Calu3 (cell line): ENCODE measurements at places on chromosomes 13 and 19. TPM values are rescaled to one million over a fixed set of nuclear protein-coding genes. Genes with fewer than 3 reads are reported as not detected.

The AMH gene
- 3.7 and 5.0 TPM in 2 replicates for total RNA-seq

The C19orf38 gene
- 0.51 TPM in 1 of 2 replicates, not detected in the other for total RNA-seq

The CD209 gene
- total RNA-seq, result not detected in 2 replicates

DNA sequence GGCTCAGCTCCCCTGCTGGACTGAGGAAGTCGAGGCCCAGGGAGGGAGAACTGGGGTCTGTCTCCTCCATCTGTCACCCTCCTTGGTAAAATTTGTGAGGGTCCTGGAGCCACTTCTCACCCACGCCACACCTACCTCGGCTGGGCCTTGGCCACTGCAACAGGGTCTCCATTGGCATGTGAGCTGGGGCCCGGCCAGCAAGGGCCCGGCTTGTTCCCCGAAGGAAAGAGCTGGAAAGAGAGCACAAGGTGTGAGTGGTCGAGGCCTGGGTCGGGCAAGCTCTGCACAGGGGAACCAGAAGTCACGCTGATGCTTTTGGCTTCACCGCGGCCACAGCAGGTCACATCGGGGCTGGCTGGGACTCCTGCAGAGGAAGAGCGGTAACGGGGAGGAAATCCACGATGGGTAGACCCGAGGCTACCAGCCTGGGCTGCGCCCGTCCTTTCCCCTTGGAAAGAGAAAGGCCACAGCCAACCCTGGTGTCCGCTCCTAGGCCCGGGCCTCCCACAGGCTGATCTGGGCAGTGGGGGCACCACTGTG lies 9.0 kb downstream of the NANOS3 start:
- DNase-seq, result no peak

DNA sequence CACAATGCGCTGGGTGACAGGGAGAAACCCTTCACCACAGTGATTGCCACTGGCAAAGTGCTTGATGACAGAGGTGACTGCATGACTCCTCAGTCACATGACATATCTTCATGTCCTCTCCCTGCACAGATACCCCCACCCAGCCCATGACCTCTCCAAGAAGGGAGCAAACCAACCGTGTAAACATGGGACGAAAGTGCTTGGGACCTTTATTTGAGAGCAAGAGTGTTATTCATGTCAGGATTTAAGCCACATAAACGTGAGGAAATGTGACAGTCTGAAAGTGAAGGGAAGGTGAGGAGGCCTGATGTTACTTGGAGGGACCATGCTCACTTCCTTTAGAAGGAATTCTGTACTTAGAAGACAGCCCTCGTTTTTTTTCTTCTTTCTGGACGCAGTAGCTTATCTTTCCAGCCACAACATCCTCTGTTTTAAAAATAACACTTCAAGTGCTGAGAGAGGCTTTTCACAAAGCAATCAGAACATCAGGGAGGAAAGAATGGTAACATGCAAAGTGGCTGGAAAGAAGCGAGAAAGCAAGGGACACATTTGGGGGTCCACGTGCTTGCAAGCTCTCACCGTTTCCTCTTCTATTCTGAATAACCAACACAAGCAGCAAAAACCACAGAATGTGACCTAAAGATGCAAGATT lies 35.6 kb downstream of the EPS15L1 start:
- no peak for DNase-seq

GRCh38 chr13:53017433-53017970 lies 11.1 kb upstream of the OLFM4 start:
- DNase-seq, result no peak

GRCh38 chr19:44722131-44723121 lies 23.5 kb downstream of the CEACAM16 start:
- DNase-seq, result no peak

DNA sequence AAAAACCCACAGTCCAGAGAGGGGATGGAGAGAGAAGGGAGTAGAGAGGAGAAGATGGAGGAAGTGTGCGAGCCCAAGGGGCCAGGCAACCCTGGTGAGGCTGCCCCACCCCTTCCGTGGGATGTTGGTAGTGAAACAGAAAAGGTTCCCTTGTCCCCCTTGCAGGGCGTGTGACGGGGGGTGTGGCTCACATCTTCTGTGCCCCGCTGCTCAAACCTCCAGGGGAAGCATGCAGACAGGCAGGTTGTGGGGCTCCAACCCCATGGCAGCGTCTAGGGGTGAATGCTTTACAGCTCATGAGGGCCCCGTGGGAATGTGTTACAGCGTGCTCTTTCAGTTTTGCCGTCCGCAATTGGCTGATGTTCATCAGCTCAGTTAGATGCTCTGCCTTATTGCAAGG lies 14.7 kb upstream of the EVI5L start:
- DNase-seq, result no peak

DNA sequence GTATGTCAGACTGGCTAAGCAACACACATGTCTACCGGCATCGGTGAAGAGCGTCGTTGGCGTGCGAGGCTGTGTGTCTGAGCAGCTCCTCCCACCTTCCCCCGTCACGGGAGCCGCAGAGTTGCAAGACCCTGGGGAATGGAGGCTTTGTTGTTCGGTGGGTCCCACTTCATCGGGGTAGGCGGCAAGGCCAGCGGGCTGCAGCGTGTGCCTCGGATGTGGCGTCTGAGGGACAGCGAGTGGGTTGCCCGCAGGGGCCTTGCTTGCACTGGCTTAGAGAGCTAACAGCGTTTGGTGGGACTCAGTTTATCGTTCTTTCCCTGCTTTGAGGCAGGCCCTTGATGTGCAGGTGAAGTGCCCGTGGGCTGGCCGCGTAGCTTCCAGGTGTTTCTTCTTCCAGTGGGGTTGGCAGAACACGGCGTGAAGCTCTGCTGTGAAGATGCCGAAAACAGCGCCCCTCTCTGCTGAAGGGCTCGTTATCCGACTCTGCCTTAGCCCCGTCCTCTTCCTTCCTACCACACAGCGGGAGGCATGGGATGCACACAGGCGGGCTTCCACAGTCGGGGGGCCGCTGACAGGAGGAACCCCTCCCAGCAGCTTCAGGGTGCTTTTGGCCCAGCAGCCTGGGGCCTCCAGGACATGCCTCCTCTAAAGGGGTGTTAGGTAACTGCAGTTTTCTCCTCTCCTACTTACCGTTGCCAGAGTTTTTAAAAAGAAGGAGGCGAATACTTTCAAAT lies 85.2 kb downstream of the ATP11A start:
- no peak for DNase-seq

DNA sequence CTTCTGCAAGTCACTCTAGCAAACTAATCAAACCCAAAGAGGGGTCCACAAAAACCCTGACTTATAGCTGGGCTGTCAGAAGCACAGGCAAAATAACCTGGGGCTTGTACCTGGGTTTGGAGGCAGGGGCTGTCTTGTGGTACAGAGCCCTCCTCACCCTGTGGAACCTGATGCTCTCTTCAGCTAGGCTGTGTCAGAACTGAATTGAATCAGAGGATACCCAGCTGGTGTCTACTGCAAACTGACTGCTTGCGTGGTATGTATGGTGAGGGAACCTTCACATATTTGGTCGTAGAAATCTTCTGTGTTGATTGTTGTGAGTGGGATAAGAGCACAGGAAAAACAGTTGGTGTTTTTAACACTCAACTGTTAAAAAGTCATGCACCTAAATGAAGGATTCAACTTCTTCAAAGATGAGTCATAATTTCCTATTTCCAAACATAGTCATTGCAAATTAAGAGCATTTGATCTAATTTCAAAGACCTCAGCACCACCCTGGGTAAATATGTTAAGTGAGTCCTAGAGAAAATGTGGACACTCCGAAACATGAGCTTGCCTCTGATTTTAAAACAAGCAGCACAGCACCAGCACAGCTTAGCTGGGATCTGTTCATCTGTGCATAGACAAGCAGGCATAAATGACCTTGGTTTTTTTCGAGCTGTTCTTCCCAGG lies 840.2 kb downstream of the UQCRFS1 start:
- DNase-seq, result no peak

- DNase-seq, result no peak
Measured at GRCh38 chr19:34990578-34991192, 9.4 kb upstream of the GRAMD1A start.

DNA sequence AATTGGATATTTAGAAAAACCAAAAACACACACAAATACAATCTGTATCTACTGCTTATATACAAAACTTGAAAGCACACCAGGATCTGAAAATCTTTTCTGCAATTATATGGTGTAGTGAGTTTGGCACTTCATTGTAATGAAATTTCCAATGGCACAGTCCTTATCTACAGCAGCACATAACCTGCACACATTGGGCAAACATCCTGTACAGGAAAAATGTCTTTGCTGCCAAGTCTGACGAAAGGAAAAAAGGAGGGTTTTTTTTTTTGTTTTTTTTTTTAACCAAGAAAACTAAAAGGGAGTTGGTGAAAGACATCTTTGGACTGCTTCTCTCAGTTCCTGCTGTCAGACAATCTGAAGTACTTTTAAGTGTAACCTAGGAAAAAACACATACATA lies 107.8 kb downstream of the FOXO1 start:
- DNase-seq, result no peak

DNA sequence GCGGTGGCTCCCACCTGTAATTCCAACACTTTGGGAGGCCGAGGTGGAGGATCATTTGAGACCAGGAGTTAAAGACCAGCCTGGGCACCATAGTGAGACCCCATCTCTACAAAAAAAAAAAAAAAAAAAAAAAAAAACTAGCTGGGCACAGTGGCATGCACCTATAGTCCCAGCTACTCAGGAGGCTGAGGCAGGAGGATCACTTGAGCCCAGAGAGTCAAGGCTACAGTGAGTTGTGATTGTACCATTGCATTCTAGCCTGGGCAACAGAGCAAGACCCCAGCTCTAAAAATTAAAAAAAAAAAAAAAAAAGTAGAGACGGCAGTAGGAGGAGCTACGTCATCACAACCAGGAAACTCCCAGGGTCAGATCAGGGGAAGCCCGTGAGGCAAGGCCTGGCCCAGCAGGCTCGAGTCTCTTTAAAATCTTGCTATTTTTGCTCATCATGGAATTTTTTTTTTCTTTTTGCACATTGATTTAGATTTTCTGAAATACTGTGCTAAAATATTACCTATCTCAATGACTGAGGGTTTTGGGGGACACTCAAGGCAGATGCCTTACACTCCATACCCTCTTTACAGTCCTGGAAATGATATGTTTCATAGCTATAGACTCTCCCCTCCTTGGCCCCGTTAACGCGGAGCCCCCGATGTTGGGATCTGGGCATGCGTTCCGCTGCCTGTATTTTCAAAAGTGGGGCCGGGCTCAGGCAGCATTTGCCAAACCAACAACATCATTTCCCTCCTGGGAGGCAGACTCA lies 44.4 kb upstream of the USE1 start:
- DNase-seq, result no peak
